ENCODE measurements at places on chromosomes 7 and 10.

DNA sequence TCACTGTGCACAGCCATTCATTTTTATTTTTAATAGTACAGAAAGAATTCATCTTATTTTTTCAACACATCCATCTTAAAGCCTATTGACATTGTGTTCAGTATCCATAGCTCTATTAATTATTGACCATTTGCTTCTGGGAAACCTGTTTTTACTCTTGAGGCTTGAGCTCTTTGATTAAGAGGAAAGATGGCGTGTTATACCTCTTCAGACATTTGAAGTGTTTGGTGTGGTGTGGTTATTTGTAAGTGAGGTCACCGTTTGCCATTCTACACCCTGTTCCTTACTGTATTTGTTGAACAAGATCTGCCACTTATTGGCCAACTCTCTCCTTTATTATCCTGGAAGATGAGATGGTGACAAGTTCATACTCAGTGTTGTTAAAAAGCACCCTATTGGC is 18.4 kb downstream of the C7orf57 start:
- DNase-seq: no peak

DNA sequence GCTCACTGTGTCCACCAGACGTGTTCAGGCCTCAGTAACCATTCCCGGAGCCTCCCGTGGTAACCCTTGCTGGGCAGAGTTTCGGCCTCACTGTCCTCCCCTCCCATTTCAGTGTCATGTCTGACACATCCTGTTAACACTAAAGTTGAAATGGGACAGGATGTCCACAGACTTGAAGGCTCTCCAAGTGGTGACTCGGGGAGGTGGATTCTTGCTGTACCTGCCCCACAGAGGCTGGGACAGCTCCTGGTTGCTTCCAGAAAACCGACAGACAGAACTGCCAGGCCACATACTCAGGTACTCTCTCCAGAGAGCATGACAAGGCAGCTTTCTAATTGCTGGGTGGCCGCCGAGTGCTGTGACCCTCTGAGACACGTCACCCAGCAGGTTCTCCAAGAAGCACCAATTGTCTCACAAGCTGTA is 17.9 kb upstream of the CYTH3 start:
- no peak for DNase-seq

- DNase-seq: no peak
These were observed 35.5 kb upstream of the ZNF32 start for GRCh38 chr10:43684292-43684559.

DNA sequence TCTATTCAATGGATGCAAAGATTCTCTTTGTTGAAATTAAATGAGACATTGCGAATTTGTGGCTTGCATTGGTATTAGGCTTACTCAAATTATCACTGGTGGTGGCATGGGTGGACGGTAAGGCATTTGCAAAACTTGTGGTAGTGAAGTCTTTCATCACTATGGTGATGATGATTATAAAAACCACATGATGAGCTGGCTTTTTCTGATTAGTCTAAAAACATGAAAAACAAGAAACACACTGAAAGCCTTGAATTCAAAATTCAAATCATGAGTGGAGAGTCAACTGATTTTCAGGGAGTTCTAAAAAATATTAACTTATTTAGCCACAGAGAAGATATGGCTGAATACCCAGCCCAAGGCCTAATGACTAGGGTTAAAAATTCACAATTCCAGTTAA is 99.8 kb upstream of the HGF start:
- DNase-seq: no peak

DNA sequence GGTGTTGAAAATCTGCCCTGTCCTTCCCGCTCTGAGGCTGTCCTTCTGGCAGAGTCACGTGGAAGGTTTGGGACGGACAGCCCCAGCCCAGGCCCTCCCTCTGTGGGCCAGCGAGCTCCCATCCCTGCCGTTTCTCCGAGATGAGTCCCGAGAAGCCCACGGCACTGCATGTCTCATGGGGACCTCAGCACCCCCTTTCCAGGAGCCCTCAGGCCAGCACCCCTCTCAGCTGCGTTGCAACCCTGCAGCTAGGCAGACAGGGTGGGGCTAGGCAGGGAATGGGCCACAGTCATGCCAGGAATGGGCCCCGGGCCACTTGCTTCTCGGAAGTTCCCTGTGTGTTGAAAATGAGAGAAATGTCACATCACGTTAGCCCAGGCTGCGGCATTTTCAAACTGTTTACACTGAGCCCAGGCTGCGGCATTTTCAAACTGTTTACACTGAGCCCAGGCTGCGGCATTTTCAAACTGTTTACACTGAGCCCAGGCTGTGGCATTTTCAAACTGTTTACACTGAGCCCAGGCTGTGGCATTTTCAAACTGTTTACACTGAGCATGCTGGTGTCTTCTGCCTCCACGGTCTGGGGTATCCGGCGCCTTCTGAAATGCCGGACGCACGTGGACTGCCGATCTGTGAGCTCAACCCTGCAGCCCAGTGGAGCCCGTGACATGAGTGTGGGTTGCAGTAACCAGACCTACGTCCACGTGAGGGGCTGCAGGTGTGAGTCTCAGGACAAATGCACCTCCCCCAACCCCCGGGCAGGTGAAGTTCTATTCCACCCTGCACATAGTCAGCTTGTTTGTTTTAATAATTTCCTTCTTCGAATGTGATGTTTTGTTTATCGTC is 42.6 kb downstream of the FAM20C start:
- DNase-seq: no peak

DNA sequence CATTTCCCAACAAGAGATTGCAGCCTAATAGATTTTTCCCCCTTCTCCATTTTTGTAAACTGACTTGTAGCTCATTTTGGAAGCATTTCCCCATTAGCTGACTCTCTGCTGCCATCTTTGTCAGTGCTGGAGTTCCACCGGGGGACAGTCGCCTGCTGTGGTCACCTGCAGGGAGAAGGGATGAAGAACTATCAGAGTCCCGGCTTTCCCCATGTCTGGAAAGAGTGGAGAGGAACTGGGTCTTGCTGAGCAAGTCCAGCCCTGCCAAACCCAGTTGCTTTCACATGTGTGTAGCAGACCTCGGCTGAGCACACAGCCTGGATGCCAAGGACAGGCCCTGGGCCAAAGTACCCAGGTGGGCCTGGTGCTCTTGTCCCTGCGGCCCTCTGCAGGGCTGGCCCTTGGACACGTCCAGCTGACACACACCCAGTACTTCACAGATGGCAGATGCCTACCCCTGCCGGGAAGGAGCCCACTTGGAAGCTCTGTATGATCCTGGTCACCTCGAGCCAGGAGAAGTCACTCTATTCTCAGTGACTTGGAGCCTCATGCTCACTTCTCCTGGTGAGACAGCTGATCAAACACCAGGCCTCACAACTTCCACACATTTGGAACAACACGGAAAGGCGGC is 157.3 kb upstream of the NPVF start:
- DNase-seq: no peak

- no peak for DNase-seq
These were observed 29.6 kb upstream of the TMEM213 start for GRCh38 chr7:138768241-138768640.
